Glomerular endothelial cell (primary cell): ENCODE measurements at places on chromosomes 12 and 14. TPM values are rescaled to one million over a fixed set of nuclear protein-coding genes. Genes with fewer than 3 reads are reported as not detected.

DNA sequence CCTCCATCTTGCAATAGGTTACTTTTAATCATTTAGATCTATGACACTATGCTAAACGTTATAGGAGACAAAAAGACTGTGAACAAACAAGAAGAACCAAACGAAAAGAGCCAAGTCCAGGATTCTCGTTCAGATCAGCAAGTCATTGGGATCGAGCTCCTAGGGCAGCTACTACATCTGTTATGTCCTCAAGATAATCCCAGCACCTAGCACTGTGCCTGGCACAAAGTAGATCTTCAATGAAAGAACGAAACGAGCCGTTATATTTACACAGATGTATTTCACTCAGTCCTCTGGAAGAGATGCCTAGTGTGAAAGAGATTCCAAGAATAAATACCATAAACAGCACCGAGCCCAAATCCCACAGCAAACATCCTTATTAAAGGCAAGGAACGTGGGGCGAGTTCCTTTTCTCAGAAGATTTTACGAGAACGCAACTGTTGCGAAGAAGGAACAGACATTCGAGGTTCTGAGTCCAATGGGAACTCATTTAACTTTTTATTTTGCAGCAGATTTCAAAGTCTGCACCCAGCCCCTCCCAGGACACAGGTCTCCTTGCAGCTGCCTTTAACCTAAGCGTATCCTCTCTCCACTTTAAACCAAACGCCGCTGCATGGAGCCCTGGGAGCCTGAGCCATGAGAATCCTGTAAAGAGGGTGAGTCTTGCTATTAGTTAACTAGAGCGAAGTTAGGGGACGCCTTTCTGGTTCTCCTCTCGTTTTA lies 544 bp upstream of the TDP1 start:
- no peak for DNase-seq

The RECQL gene
- total RNA-seq, result 28.5 and 57.8 TPM in 2 replicates

- DNase-seq, result no peak
Observed at GRCh38 chr14:75254901-75255584, 23.6 kb upstream of the FOS start.

GRCh38 chr14:101082436-101083384 lies 179.2 kb upstream of the RTL1 start:
- DNase-seq, result no peak

- DNase-seq, result no peak
Observed at GRCh38 chr14:60565211-60565610, 56.3 kb downstream of the SIX6 start.

The GYS2 gene
- total RNA-seq, result not detected in 2 replicates

- no peak for DNase-seq
Observed at GRCh38 chr12:69509904-69510827, 40.0 kb downstream of the FRS2 start.

GRCh38 chr12:59637692-59638070 lies 41.9 kb downstream of the SLC16A7 start:
- no peak for DNase-seq

DNA sequence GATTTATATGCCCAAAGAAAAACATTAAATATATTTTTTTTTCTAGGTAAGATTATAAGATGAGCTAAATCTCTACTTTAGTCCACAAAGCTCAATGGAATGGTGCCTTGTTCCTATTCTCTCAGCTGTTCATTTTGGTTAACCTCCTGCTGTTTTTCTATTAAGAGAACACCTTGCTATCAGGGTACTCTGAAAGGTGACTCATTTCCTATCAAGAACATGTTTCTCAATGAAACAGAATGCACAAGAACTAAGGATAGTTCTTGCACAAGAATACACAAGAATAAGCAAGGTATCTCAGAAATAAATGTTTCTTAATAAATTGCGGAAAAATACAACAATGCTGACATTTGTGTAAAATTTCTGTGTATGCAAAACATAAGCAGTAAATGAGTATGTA lies 14.1 kb downstream of the ABCD2 start:
- DNase-seq, result no peak

DNA sequence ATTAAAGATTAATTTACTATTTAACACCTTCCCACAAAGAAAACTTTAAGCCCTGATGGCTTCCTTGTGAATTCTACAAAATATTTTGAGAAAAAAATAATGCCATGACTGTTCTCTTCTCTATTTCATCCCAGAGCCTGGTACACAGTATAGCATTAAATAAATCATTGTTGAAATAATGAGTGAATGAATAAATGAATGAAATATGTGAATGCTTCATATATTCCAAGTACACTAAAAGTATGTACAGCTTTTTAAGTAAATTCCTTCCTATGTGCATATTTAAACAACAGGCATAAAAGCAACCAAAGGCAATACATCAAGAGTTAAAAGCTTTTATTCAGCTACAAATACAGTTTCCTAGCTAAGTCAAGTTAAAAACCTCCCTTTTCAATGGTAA lies 144.9 kb upstream of the CCDC196 start:
- no peak for DNase-seq

GRCh38 chr12:123049398-123050240 lies 69.1 kb downstream of the ARL6IP4 start:
- DNase-seq, result no peak

DNA sequence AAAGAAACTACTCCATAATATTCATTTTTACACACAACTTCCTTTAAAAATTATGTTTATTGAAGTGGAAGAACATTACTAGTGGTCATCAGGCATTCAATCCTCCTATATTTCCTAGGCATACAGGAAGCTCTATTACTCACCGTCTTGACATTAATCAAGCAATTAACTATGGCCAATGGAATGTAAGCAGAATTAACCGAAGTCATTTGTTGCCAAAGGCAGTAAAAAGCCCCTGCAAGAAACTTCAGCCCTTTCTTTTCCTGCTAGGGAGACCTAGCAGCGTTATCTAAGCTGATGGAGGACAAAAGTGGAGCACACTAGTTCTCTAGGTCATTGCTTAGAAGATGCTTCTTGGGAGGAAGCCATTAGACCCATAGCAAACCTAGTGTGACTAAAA lies 399.6 kb downstream of the KCNH5 start:
- DNase-seq, result no peak

GRCh38 chr12:93668919-93669418 lies 8.2 kb upstream of the CRADD start:
- DNase-seq, result no peak

DNA sequence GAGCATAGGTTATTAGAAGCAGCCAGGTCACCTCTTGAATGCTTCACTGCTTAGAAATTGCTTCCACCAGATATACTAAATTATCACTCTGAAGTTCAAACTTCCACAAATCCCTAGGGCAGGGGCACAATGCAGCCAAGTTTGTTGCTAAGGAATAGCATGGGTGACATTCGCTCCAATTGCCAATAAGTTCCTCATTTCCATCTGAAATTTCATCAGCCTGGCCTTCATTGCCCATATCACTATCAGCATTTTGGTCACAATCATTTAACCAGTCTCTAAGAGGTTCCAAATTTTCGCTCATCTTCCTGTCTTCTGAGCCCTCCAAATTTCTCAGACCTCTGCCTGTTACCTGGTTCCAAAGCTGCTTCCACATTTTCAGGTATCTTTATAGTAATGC lies 356.1 kb downstream of the DAD1 start:
- DNase-seq, result no peak

The GLT1D1 gene
- total RNA-seq, result not detected in 2 replicates

- DNase-seq, result no peak
Observed at GRCh38 chr12:20696181-20696905, 1.2 kb downstream of the SLCO1C1 start.

The EML5 gene
- total RNA-seq, result under 0.01 TPM in 1 of 2 replicates, not detected in the other

DNA sequence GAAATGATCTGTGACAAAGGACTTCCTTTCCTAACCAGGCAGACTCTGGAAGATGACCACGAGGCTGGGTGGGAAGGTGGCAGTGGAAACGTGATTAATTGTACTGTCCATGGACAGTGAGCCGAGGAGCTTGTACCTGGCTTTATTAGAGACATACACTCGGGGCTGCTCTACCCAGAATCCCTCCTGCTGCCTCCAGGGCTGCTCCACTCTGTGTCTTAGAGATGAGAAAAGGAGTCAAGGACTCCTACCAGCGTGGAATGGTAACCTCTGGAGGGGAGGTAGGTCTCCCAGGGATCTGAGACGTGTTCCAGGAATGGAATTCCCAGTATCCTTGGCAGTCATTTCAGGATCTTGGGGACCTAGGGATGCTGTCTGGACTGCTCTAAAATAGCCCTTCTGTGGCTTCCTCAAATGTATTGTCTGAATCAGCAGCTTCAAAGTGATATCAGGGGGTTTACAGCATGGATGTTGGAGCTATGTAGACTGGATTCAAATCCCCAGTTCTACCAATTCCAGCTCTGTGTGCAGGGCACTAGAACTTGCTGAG lies 237.8 kb downstream of the CACNA1C start:
- DNase-seq, result no peak

DNA sequence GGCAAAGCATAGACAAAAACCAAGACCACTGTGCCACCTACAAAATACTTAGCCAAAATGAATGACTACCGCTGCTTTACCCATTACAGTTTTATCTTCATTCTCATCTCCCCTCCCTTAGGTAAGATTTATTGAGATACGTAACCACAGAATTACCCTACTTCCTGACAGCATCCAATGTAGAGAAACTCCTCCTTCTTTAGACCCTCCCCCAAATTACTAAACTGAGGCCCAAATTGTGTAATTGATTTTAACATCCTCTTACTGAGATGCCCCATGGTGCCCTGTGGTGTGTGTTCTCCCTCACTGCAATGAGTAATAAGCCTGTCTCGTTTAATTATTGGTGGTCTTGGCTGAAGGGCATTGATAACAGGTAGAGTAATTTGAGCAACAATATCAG lies 19.1 kb downstream of the VRK1 start:
- no peak for DNase-seq

DNA sequence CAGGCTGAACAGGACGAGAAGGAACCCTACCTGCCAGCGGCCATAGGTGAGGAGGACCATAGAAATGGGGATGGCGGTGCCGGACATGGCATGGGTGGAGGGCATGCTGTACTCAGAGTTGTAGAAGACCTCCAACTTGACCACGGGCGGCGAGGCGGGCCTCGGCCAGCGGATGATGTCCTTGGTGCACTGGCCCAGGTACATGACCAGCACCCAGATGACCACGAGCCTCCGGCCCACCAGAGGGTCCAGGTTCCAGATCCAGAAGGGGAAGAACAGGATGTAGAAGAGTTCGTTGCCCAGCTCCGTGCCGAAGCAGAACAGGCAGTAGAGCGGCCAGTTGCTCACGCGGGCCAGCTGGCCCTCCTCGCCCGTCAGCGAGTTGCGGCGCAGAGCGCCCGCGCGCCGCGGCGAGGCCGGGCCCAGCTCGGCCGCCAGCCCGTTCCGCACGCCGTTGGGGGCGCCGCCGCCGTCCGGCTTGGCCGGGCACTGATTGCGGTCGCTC lies 582 bp downstream of the SGPP1 start:
- DNase-seq, result no peak

GRCh38 chr14:83470466-83470865 lies 1936.8 kb upstream of the SEL1L start:
- no peak for DNase-seq

GRCh38 chr12:75724928-75725312 lies 213.5 kb upstream of the KRR1 start:
- DNase-seq, result no peak

GRCh38 chr12:117076410-117077372 lies 22.5 kb downstream of the TESC start:
- DNase-seq, result no peak

GRCh38 chr14:67680941-67681340 lies 6.5 kb upstream of the VTI1B start:
- DNase-seq, result no peak

GRCh38 chr12:98610596-98610995 lies 17.1 kb downstream of the SLC25A3 start:
- no peak for DNase-seq

GRCh38 chr12:56894698-56895368 lies 39.4 kb downstream of the SDR9C7 start:
- DNase-seq, result no peak

DNA sequence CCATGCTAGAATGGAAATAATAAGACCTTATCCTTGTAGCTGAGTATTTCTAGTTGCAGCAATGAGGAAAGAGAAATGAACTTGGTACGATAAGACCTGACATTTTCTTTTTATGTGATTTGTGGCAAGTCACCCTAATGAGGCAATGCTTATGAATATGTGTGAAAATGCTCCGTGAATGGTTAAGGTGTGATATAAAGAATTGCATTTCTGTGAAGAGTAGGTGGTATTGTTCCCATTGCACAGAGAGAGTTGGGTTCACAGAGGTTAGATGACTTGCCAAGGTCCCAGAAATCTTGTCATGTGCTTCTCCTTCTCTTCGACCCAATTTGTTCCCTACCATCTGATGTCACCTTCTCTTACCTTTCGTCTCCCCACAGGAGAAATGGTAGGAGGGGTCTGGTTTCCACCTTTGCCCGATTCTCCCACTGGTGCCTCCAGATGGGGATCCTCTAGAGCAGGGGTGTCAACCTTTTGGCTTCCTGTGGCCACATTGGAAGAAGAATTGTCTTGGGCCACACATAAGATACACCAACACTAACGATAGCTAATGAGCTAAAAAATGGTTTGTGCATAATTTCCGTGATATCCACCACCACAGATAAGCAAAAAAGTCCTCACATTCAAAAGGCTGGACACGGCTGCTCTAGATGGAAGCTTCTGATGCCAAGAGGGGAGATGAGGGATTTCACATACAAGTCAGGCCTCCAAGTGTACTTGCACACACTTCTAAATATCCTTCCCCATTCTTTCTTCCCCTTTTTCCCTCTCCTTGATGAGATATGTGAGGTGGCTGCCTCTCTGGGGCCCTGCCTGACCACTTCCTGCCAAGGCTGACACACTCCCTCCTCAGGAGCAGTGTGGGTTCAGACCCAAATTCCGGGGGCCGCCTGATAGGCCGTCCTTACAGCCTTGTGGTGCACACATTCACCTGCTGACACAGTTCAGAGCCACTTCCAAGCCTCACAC lies 96.1 kb downstream of the PLXNC1 start:
- no peak for DNase-seq

DNA sequence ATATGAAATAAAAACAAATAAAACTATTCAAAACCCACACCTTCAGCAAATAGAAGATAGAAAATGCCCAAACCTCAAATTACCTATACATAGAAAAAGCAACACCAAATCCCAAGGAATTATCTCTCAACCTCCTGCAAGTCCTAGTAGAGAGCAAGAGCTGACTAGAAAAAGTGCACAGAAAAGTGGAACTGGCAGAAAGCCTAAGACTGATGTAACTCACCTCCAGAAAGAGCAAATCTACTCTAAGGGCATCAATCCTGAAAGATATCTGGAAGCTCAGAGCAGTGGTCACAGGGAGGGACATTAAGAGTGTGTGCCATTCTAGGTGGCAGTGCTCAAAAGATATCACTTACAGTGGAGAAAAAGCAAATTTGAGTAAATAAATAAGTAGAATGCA lies 62.1 kb upstream of the PLEKHG7 start:
- no peak for DNase-seq

GRCh38 chr14:97271451-97271960 lies 474.3 kb downstream of the VRK1 start:
- no peak for DNase-seq

- no peak for DNase-seq
Observed at GRCh38 chr14:22517117-22517720, 71.8 kb downstream of the DAD1 start.

DNA sequence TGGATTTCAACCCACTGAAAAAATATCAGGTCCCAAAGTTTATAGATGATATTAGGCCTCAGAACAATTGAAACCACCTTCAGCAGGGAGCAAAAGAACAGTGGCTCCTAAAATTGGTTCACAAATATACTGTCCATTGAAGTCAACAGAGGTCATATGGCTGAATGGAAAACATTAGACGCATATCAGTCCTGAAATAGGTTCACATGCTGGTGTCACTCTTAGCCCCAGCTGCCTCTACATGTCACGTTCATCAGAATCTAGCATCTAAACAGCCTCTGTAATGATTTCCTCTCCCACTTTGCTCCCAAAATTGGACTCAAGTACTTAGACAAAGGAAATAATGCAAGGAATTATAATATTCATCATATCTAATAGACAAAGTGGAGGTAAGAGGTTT lies 8.7 kb downstream of the FLRT2 start:
- DNase-seq, result no peak

The CLEC2A gene
- not detected in 2 replicates for total RNA-seq
